Hippocampal formation (tissue), 2 donors: ENCODE measurements at places on chromosomes 2 and 18.

- no peak for DNase-seq
Observed at GRCh38 chr2:73986085-73986681, 1.5 kb downstream of the TET3 start.

DNA sequence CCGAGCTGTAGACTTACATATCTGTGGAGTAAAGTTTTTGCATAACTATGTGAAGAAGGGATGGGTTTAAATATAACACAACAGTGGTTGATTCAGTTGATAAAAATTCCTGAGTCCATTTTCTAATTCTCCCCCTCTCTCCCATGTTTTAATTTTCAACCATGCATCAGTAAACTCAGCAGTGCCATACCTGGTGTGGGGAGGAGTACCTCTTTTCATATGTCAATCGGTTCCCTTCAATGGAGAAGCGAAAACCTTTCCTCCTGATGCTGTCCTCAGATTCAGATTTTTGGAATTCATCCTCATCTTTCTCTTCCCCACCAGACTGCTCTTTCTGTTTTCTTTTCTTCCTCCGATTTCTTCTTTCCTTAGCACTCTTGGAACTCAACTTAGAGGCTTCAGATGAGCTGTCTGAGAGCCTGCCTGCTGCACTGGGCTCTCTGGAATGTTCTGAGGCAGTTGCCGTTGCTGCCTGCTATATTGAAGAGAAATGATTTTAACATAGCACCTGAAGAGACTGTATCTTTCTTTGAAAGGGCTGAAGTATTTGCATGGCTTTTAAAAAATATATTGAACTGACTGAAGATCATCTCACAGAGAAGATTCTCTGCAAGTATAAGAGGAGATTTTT lies 82.9 kb downstream of the SCN1A start:
- no peak for DNase-seq

GRCh38 chr18:37124516-37124915 lies 295.6 kb downstream of the KIAA1328 start:
- DNase-seq: no peak

DNA sequence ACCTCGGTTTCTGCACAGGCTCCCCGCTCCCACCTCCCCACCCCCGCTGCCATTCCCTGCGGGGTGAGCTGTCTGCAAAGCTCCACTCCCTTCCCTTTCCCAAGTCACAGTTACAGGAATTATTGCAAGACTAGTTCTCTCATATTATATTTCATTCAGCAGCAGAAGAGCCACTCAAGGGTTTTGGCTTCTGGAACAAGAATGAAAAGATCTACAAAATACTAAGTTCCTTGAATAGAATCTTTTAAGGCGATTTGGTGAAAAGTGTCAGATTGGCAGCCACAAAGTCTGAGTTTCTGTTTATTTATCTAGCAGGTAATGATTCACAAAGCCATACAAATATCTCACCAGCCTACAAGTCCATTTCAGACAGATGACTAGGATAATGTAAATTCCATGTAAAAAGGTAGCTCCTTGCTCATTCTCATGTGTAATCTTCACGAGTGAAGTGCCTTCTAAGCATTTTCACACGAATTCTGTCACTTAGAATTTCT lies 221.9 kb upstream of the RBBP8 start:
- DNase-seq: no peak

DNA sequence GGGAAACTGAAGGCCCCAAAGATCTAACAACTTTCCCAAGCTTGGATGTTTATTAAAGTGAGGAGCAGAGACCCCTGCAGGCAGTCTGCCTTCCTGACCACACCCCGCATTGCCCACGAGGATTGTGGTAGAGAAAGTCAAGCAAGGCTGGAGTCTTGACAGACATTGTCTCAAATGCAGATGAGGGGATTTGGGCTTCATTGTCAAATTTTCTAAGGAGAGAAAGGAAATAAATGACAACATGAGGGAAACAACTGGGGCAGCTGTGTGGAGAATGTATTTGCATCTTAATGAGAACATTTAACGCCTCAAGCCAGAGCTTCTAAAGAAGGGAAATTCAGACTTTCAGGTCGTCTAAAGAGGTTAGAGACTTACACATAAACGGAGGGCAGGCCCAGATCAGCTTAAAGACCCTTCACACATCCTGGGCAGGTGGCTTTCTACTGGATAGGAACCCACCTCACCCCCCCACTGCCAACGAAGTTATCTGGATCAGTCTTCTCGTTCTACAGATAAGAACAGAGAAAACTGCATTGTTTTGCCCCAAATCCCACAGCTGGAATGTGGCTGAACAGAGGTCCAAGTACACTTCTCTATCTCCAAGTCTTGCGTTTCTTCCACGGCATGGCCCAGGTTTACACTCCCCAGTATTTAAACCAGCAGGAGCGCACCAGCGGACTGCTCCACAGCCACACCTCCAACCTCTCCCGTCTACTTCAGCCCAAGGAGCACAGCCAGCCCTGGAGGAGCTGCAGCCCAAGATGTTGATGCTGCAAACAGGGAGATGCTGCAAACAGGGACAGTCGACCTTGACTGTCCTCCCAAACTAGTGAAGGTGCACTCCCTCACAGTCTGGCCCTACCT lies 16.2 kb upstream of the SCG2 start:
- DNase-seq: no peak

GRCh38 chr2:60811491-60812375 lies 55.7 kb downstream of the PAPOLG start:
- DNase-seq: no peak

- DNase-seq: no peak
Observed at GRCh38 chr2:215895330-215895729, 118.0 kb downstream of the MREG start.

DNA sequence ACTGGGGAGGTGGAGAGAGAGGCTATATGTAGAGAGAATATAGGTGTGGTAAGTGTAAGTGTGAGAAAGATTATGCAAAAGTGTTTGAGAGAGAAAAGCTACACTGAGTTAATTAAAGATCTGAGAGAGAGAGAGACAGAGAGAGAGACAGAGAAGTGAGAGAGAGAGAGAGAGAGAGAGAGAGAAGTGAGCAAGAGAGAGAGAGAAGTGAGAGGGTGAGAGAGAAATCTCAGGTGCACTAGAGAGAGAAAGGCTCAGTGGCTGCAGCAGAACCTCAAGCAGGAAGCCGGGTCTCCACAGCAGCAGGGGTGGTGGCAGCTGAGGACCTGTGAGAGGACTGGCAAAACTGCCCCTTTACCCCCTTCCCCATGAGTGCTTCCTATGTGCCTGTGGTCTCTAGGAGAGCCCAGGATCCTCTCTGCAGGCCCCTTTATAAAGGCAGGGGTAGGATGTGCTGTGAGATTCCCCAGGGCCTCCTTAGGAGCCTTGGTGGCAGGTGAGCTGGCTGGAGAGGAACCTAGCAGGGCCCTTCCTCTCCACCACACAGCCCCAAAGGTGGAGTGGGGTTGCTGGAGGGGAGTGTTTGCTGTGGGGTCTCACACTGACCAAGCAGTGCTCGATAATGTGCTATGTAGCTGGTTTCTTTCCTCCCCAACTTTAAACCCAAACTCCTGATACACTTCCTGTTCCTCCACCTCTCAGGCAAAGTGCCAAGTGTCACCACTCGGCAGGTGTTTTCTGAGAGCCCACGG lies 52.6 kb downstream of the SLC4A5 start:
- no peak for DNase-seq

GRCh38 chr18:12628706-12629702 lies 28.9 kb downstream of the SPIRE1 start:
- DNase-seq: no peak

DNA sequence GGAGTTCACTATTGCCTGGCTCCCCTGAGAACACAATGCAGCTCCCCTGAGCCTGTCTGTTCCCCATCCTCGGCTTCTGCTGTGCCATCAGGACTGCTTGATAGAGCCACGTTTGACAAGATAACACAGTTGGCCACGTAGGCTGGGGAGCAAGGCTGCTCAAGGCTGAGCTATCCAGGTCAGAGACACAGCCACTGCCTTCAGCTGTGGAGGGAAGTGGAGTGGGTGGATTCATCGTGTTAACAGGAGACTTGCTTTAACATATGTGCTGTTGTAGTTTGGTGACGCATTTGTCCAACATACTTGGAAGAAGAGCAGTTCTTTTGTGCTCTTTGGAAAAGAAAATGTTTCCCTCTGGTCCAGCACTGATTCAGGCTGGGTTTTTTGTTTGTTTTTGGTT lies 68.8 kb downstream of the WDSUB1 start:
- DNase-seq: no peak

GRCh38 chr2:119673796-119674195 lies 5.2 kb upstream of the TMEM177 start:
- no peak for DNase-seq

DNA sequence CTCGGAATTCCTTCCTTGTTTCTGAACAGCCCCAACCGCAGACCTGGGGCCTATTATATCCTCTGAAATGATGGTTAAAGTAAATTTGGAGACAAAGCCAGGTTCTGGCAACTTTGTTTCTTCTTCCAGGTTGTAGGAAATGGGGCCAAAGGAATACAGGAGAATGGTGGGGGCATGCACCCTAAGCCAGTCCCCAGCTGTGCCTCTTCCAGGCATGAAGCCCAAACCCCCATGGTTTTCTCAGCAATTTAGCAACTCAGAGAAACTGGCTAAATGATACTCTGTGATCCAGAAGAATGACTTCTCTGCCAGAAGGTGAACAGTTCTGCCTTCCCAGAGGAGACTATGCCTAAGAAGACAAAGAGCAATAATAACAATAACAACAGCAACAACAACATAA lies 635.0 kb upstream of the FANCL start:
- no peak for DNase-seq

DNA sequence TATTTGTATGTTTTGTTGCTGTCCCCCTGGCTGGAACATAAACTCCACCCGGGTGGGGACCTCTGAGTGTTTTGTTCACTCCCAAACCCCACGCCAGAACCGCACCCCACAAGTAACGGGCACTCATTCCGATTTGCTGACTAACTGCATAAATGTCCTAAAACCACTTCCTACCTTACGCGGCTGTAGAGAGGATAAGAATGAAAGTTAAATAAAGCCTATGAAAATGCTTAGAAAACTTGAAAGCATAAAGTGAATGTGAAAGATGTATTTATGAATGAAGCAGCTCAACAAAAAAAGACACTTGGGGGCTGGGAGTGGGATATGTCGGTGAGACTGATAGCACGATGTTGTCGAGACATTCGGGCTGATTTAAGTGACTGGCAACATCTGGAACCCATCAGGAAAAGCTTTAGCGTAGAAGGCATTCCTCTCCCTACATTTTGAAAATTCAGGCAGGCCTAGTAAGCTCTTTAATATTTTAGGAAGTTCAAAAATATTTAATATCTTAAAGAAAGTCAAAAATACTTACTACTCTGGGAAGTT lies 206.7 kb downstream of the SH3RF3 start:
- no peak for DNase-seq
